ENCODE measurements at places on chromosomes 7 and 10.

DNA sequence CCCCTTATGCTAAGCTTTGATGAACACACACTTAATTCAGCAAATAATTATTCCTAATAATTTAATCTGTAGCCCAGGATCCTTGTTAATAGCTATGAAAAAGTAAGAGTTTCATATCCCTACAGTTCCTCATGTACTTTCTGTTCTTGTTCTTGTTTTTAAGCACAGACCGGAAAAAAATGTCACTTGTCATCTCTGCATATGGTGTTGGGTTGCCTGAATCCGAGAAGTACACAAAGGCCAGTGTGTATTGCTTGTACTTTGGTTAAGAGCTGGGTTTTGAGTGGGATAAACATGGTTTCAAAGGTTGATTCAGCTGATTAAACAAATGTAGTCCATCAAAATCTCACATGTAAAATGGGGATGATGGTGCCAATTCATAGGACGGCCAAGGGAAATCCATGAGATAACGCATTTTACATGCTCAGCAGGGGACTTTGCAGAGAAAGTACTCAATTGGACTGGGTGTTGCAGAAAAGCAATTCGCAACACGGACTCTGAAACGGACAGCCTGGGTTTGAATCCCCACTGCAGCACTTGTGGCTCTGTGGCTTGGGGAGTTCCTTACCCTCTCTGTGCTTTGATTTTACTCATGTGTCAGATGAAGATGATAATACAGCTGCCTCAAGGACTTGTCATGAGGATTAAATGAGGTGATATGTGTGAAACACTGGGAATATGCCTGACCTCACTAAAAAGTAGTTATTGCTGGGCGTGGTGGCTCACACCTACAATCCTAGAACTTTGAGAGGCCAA lies 71.7 kb downstream of the MAP3K8 start:
- DNase-seq: no peak
- no peaks in the 10 kb centered on the region for H3K27me3 ChIP-seq
- H3K4me3 ChIP-seq: no peak overlapping the region
- H3K36me3 ChIP-seq: no peaks in the 10 kb centered on the region
- H3K4me1 ChIP-seq: peaks cover 37% of the 10 kb centered on the region

DNA sequence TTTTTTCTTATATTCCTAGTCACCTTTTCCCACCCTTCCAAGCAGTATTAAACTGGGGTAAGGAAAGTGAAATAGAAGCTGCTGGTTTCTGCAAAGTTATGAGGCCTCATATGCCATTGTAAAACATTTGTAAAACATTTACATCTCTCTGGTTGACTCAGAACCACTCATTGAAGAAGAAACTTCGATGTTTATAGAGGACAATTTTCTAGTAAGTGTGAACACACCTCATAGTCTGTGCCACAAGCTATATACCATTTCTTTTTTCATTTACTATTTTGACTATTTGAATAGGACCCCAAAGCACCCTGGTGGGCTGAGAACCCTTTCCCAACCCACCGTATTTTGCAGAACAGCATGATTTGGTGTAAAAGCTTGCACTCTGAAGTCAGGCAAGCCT lies 12.9 kb upstream of the ITGB1 start:
- no peaks in the 10 kb centered on the region for H3K4me1 ChIP-seq
- H3K4me3 ChIP-seq: no peak overlapping the region
- H3K36me3 ChIP-seq: no peaks in the 10 kb centered on the region
- peak overlapping the region; percentile 57 for H3K27ac ChIP-seq

GRCh38 chr10:130335336-130335735 lies 199.1 kb downstream of the GLRX3 start:
- H3K27me3 ChIP-seq: no peaks in the 10 kb centered on the region
- H3K36me3 ChIP-seq: no peaks in the 10 kb centered on the region
- no peaks in the 10 kb centered on the region for H3K4me1 ChIP-seq
- no peak for DNase-seq
- H3K4me3 ChIP-seq: no peak overlapping the region

DNA sequence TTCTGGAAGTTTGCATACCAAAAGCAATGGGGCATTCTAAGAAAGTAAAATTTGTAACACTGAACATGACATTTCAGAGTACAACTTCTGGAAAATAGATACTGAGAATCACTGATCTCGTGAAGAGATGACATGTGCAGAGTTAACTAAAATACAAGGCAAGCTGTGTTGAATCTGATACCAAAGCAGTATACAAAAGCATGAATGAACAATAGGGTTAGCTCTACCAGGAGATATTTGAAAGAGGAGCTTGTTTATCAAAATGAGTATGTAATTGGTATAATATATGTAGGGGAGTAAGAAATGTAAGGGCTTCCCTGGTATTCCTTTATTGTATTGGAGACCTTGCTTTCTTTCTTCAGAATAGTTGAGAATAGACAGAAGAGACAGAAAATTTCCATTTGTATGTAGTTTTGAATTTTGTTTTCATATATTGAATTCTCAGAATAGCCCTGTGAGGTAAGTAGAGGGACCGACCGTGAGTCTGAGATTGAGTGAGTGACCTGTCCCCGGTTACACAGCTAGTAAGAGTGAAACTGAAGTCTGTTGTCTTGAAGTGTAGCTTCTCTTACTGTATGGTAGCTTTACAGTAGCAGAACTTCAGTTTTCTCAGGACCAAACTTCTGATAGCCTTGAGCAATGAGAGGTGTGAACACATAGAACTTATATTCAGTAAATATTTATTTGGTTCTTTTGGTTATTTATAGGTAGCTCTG lies 5.0 kb downstream of the HBP1 start:
- no peak for DNase-seq
- H3K4me3 ChIP-seq: no peak overlapping the region
- no peaks in the 10 kb centered on the region for H3K36me3 ChIP-seq
- H3K27me3 ChIP-seq: no peaks in the 10 kb centered on the region

GRCh38 chr10:72082856-72083789 lies 5.2 kb downstream of the SPOCK2 start:
- peaks cover 19% of the 10 kb centered on the region for H3K36me3 ChIP-seq
- H3K4me1 ChIP-seq: peaks cover 83% of the 10 kb centered on the region
- DNase-seq: no peak
- peak overlapping the region; percentile 88 for H3K4me3 ChIP-seq
- peak overlapping the region; percentile 3 for H3K27ac ChIP-seq

GRCh38 chr10:131142517-131143380 lies 168.8 kb downstream of the TCERG1L start:
- no peaks in the 10 kb centered on the region for H3K27me3 ChIP-seq
- no peak overlapping the region for H3K4me3 ChIP-seq
- H3K27ac ChIP-seq: no peak overlapping the region
- H3K36me3 ChIP-seq: no peaks in the 10 kb centered on the region
- no peak for DNase-seq

- DNase-seq: no peak
- H3K27ac ChIP-seq: no peak overlapping the region
- H3K4me3 ChIP-seq: no peak overlapping the region
- H3K4me1 ChIP-seq: no peaks in the 10 kb centered on the region
- no peaks in the 10 kb centered on the region for H3K27me3 ChIP-seq
Observed at GRCh38 chr10:108861181-108861754, 1062.0 kb downstream of the XPNPEP1 start.

DNA sequence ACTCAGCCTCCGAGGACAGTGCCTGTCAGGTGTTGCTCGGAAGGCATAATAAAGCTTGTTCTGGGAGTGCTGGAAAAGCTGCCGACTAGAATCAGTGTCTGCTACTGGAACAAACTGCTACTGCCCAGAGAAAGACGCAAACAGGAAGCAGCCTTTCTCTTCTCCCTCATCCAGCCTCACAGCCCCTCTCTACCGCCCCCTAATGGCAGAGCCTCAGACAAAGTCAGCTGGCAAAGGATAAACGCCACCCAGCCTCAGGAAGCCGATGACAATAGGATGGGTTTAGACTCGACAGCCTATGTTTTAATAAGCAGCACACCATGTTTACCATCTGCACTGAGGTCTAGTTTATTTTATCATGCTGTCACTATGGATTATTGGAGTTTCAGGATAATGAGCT lies 169.5 kb upstream of the LYZL1 start:
- no peaks in the 10 kb centered on the region for H3K4me1 ChIP-seq
- no peak overlapping the region for H3K27ac ChIP-seq
- DNase-seq: no peak
- no peaks in the 10 kb centered on the region for H3K27me3 ChIP-seq

DNA sequence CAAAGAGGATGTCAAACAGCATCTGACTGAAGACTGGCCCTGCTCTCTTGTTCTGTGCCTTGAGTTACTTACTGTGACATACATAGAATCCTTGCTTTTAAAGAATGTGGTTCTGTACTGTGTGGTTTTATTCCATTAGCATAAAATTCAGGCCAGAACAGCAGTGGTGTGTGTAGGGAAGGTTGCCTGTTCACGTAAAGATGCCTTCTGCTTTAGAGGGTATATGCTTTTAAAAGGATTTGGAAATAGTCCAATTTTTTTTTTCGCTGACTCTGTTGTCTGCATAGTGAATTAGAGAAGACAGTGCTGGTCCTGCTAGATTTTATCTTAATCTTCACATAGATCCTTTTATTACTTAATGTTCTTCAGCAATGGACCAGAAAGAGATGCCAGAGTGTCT lies 470.8 kb upstream of the SEMA3A start:
- DNase-seq: no peak
- no peaks in the 10 kb centered on the region for H3K4me1 ChIP-seq
- no peak overlapping the region for H3K4me3 ChIP-seq
- no peaks in the 10 kb centered on the region for H3K27me3 ChIP-seq
- H3K27ac ChIP-seq: no peak overlapping the region

- no peaks in the 10 kb centered on the region for H3K36me3 ChIP-seq
- no peak for DNase-seq
- H3K27ac ChIP-seq: no peak overlapping the region
- no peaks in the 10 kb centered on the region for H3K4me1 ChIP-seq
Observed at GRCh38 chr10:61110188-61110844, 166.3 kb upstream of the RHOBTB1 start.

- no peaks in the 10 kb centered on the region for H3K27me3 ChIP-seq
- no peak overlapping the region for H3K27ac ChIP-seq
- no peaks in the 10 kb centered on the region for H3K36me3 ChIP-seq
- no peak for DNase-seq
Observed at GRCh38 chr10:29790207-29790606, 155.4 kb upstream of the SVIL start.

DNA sequence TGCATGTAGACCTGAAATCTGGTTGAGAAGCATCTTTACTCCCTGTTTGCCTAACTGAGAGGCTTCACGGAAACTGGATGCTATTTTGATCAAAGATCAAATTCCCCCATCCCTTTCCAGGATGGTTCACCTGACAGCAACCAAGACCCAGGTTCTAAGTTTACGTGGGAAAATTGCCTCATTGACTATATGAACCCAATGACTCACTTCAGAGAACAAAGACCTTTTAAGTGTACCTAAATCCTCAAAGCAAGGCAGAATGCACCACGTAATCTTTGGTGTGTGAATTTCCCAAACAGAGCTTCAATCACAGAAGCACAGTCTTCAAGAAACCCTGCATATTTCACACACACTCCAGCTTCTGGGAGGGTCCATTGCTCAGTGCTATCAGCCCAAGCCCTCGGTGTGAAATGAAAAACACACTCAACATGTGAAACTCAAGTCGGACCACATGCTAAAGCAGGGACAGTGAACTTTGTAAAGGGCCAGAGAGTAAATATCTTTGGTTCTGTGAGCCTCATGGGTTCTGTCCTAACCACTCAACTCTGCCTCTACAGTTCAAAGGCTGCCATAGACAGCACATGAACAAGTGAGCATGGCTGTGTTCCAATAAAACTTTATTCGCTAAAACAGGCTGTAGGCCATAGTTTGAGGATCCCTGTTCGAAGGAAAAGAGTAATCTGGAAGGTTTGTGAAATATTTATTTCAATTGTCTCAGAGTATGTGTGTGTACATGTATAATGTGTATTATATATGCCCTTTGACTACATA lies 275.6 kb upstream of the FOXK1 start:
- H3K4me3 ChIP-seq: no peak overlapping the region
- no peaks in the 10 kb centered on the region for H3K27me3 ChIP-seq
- no peak for DNase-seq
- no peaks in the 10 kb centered on the region for H3K4me1 ChIP-seq

DNA sequence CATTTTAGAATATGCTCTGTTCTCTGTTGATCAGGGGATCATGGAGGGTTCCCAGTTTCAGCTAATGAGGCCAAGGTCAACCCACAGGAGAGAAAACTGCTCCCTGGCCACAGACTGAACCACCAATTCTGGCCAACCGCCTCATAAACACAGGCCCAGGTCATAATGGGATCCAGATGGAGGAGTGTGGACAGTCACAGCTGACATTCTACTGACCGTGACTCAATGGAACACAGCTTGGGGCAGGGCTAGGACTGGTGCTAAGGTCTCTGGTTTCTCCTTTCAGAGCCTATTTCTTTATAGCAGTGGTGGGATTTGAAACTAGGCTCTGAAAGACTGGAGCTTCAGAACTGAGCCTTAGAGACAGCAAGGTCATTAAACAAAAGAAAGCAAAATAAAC lies 68.3 kb downstream of the HIPK2 start:
- DNase-seq: no peak
- no peak overlapping the region for H3K27ac ChIP-seq
- no peaks in the 10 kb centered on the region for H3K36me3 ChIP-seq

GRCh38 chr7:20513341-20513740 lies 102.1 kb upstream of the ABCB5 start:
- DNase-seq: no peak
- H3K27ac ChIP-seq: no peak overlapping the region

GRCh38 chr10:3239920-3240894 lies 67.6 kb upstream of the PITRM1 start:
- H3K4me3 ChIP-seq: no peak overlapping the region
- no peaks in the 10 kb centered on the region for H3K27me3 ChIP-seq
- no peaks in the 10 kb centered on the region for H3K36me3 ChIP-seq
- H3K27ac ChIP-seq: no peak overlapping the region

DNA sequence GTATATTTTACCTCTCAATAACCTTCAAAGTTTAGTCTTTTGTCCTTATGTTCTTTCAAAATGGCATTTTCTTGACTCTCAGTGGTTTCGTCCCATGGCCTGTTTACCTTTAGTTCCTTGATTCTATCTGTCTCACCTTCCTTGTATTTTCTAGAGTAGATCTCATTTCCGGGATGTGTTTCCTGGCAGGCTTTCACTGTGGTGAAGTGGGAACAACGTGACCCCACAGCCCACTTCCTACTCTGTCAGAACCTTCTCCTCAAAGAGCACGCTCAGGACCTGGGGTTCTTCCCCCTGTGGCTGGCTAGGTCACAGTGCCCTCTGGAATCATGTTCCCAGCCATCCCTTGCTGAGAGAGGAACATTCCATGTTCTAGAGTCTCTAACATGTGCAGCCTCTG lies 129.9 kb upstream of the ZNF32 start:
- no peak overlapping the region for H3K27ac ChIP-seq
- H3K4me1 ChIP-seq: peaks cover 7% of the 10 kb centered on the region
- H3K27me3 ChIP-seq: no peaks in the 10 kb centered on the region
- no peaks in the 10 kb centered on the region for H3K36me3 ChIP-seq
- no peak for DNase-seq

DNA sequence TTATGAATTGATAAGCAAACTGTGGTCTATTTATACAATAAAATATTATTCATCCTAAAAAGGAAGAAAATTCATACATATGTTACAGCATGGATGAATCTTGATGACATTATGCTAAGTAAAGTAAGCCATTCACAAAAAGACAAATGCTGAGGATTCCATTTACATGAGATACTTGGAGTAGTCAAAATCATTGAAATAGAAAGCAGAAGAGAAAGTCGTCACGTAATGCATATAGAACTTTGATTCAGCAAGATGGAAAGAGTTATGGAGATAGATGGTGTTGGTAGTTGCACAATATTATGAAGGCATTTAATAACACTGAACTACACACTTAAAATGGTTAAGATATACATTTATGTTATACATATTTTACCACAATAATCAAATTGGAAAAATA lies 309.7 kb upstream of the KLF6 start:
- no peaks in the 10 kb centered on the region for H3K27me3 ChIP-seq
- H3K27ac ChIP-seq: no peak overlapping the region
- DNase-seq: no peak
- no peak overlapping the region for H3K4me3 ChIP-seq

All from CD8-positive, alpha-beta memory T cell (primary cell).